ENCODE measurements at places on chromosomes 3 and 15.

- no peak for DNase-seq
Observed at GRCh38 chr3:3632449-3632848, 166.8 kb upstream of the LRRN1 start.

- no peak for DNase-seq
Observed at GRCh38 chr3:105385179-105385578, 18.5 kb downstream of the ALCAM start.

DNA sequence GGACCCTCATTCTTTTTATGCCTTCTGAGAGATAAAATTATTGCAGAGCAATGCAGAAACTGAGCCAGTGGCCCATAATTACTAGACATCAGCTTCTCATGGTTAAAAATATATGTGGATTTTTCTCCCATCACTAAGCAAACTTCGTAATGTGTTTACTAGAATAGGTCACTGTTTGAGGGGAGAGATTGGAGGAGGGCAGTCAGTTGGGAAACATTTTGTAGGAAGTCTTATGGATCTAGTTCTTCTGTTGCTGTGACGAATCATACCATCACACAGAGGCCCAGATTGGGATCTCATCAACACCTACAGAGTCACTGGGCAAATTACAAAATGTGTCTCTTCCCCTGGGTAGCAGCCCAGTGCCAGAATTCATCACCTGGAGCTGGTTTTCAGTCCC lies 81.4 kb downstream of the PDE8A start:
- no peak for DNase-seq

GRCh38 chr15:53434174-53434678 lies 325.2 kb downstream of the WDR72 start:
- no peak for DNase-seq

DNA sequence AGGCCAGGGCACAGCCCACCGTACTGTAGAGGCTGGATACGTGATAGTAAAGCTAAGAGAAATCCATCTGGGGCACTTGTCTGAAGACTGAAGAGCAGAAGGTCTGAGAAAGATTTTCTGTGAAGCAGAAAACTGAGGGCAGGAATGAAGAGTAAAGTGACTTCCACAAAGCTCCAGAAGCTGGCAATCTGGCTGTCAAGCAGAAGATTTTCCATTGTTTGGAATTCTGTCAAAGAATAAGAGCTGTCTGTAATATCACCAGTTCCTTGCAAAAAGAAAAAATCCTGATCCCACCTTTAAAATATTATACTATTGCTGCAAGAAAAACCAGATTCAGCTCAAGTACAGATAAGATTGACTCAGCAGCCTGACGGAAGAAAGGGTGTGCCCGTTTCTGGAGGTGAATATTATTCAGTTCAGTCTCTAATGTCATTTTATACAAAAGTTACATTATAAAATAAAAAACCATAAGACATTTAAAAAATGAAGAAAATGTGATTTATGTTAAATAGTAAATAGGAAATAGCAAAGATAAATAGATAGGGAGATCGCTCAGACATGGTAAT lies 550.4 kb upstream of the SGO1 start:
- DNase-seq = no peak

DNA sequence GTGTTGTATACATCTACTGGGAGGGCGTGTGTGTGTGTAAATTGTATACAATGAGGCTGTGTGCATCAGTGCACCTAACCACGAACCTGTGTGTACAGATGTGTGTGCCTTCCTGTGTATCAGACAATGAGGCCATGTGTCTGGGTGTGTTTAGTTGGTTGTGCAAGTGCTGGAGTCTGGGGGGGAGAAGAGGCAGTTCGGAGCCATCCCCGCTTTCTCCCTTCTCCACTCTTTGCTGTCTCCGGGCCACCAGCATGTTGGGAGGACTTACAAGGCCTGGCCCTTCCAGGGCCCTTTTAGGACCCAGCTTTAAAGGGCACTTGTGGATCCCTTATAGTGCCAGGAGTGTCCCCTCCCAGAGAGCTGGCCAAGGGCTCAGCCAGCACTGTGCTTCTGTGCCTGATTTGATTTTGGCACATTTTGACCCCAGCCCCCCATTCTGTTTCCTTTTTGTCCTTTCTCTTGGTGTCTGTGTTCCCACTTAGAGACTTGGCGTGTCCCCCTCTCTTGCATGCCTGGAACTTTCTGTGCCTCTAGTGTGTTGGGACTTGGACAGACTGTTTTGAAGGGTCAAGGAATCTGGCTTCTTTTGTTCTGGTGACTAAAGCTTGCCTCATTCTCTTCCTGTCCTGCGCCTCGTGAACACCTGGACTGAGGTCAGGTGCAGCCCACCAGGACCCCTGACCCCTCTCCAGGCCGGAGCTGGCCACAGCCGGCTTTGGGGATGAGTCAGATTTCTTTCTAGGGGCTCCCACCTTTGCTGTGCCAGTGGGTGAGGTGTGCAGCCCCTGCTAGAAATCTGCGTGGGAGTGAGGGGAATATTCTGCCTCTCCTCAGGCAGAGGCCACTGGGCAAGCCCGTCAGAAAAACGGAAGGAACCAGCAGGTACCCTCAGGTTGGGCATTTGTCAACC lies 1.5 kb downstream of the CTDSPL start:
- no peak for DNase-seq

DNA sequence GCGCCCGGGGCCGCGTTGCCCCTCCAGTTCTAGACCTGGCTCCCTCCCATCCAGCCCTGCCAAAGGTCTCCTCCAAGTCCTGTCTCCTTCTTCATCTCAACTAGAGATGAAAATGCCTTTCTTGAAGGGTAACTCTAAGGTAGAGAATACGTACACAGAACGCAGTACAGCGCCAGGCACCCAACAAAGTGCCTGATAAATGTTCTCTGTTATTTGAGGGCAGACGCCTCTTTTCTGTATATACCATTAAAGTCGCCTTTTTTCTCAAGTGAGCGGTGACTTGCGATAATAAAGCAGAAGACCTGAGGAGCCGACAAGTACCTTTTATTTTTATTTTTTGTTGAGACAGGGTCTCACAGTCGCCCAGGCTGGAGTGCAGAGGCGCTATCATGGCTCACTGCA lies 809 bp downstream of the CRTAP start:
- DNase-seq = no peak

- no peak for DNase-seq
Observed at GRCh38 chr15:56775641-56776040, 42.3 kb upstream of the ZNF280D start.

DNA sequence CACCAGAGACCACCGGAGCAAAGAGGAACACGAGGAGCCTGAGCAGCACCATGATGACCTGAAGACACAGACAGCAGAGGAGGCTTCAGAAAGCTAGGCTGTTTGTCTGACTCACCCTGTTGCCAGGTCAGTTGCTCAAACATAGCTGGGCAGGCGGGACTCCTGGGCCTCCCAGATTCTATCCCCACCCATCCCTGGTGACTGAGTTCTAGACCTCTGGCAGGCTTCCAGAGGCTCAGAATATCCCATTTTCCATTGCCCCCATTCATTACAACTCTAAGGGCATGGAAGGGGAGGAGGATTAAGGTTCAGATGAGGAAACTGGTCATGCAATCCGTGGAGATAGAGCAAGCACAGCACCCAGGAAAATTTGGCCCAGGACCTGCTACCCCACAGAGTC lies at the start of gene CDHR4:
Gene CDHR4 (minus strand): TSS at position 113 of the 400 bp plus-strand sequence. CDS start 61 bp downstream, at position 52.
- no peak for DNase-seq

GRCh38 chr3:1365528-1365927 lies 272.7 kb downstream of the CNTN6 start:
- DNase-seq = no peak

All from activated T-cell treated with anti-CD3 and anti-CD28 coated beads for 4 hours (primary cell).